ENCODE measurements at places on chromosomes 16 and 17.
A peak's percentile ranks its signal among the peaks of the same experiment; 100 is the strongest.

- H3K36me3 ChIP-seq, result no peaks in the 10 kb centered on the region
- no peak for DNase-seq
- H3K27me3 ChIP-seq, result no peaks in the 10 kb centered on the region
- no peak overlapping the region for H3K27ac ChIP-seq
- H3K4me3 ChIP-seq, result no peak overlapping the region
- no peaks in the 10 kb centered on the region for H3K4me1 ChIP-seq
Observed at GRCh38 chr16:52680993-52681392, 134.1 kb upstream of the TOX3 start.

DNA sequence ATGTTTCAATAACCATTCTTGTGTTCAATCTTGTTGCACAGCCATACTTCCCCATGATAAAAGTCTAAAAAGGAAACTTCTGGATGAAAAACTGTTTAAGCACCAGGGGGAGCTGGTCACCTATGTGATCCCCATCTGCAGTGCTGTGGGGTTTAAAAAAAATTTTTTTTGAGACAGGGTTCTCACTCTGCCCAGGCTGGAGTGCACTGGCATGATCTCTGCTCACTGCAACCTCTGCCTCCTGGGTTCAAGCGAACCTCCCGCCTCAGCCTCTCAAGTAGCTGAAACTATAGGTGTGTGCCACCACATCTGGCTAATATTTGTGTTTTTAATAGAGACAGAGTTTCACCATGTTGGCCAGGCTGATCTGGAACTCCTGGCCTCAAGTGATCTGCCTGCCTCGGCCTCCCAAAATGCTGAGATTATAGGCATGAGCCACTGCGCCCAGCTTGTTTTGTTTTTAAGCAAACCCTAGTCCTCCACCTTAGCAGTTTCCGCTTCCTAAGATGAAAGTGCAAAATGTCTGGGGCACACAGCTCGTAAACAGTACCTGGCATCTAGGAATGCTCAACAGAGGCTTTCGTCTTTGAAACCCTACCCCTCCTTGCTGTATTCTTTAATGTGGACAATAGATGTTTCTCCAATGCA, 25.4 kb downstream of the DNAJA2 start:
- H3K4me3 ChIP-seq, result no peak overlapping the region
- H3K4me1 ChIP-seq, result no peaks in the 10 kb centered on the region
- no peak overlapping the region for H3K27ac ChIP-seq
- no peaks in the 10 kb centered on the region for H3K36me3 ChIP-seq
- no peaks in the 10 kb centered on the region for H3K27me3 ChIP-seq
- DNase-seq, result peak; percentile 59

DNA sequence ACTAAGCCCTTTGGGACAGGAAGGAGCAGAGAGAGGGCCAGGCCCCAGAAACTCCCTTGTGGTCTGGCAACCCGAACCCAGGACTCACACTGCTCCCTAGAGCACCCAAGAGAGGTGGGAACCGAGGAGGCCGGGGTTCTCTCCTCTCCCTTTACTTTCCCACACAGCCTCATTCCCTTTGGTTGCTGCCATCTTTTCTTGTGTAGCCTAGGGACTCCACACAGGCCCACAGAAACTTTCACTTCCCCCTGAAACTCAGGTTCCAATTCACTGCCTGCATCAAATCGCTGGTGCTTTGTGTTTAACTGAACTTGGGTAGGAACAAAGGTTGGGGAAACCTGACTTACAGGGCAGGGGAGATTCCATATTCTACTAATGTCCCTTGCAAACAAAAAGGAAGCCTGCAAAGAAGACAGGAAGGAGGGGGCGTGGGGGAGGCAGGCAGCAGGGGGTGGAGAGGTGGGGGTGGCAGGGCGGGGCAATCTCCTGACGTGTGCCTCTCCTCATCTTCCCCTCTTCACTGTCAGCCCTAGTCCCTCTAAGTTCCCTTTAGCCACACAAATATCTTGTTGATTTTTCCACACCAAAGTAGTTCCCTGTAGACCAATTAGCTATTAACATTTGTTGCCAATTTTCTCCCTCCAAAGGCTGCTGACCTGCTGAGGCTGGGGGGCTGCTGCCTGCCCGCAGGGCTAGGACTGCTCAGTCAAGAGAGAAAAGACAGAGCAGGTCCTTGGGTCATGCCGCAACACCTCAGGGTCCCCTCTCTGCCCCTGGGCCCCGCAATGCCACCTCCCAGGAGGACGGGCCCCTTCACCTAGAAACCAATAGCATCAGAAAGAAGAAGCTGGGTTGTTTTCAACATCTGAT, 8.0 kb downstream of the ST3GAL2 start:
- no peaks in the 10 kb centered on the region for H3K27me3 ChIP-seq
- H3K36me3 ChIP-seq, result peaks cover 4% of the 10 kb centered on the region
- H3K27ac ChIP-seq, result no peak overlapping the region
- DNase-seq, result no peak

- no peak overlapping the region for H3K27ac ChIP-seq
- H3K4me1 ChIP-seq, result no peaks in the 10 kb centered on the region
- peaks cover 7% of the 10 kb centered on the region for H3K27me3 ChIP-seq
- H3K4me3 ChIP-seq, result no peak overlapping the region
- H3K36me3 ChIP-seq, result no peaks in the 10 kb centered on the region
Observed at GRCh38 chr16:71421911-71422310, 19.9 kb downstream of the TLE7 start.

GRCh38 chr17:67481808-67482207, 104.7 kb downstream of the PITPNC1 start:
- H3K27me3 ChIP-seq, result no peaks in the 10 kb centered on the region
- H3K4me1 ChIP-seq, result peaks cover 7% of the 10 kb centered on the region
- H3K36me3 ChIP-seq, result no peaks in the 10 kb centered on the region
- DNase-seq, result peak; percentile 37
- H3K4me3 ChIP-seq, result no peak overlapping the region

DNA sequence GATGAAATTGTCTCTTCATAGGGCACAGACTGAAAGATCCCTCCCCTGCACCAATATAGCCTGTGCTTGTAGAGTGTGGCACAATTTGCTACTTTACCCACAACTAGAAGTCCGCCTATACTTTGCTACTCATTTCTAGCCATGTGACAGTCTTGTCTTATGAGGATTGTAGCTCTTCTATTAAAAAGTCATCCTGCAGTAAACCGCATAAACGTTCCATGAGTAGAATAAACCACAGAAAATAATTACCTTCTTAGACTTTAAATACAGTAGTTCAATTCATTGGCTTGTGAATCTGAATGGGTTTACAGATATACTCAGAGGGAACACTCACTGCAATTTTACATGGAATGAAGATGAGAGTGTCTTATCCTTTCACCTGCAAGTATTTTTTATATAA, 4.4 kb downstream of the KRT27 start:
- no peaks in the 10 kb centered on the region for H3K4me1 ChIP-seq
- no peak for DNase-seq
- no peak overlapping the region for H3K27ac ChIP-seq
- no peak overlapping the region for H3K4me3 ChIP-seq
- no peaks in the 10 kb centered on the region for H3K36me3 ChIP-seq

DNA sequence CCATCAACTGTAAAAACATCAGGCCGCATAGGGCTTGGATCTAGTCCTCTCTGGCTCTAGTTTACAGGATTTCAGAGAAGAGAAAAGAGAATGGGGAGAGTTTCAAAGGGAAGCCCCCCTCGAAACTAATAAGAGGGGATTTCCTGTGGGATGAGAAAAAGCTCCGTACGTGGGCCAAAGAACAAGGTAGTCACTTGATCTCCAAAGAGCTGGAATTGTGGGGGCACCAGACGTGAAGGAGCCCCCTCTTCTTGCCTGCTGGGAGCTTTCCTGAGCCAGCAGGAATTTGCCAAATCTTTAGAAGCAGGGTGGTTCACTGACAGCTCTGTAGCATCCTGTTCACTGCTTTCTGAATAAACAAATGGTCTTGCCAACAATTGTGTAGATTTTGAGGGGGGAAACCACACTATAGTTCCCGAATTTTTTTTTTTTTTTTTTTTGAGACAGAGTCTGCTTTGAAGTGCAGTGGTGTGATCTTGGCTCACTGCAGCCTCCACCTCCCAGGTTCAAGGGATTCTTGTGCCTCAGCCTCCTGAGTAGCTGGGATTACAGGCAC, 7.0 kb upstream of the TMIGD1 start:
- no peak for DNase-seq
- H3K27me3 ChIP-seq, result no peaks in the 10 kb centered on the region
- peaks cover 2% of the 10 kb centered on the region for H3K4me1 ChIP-seq
- H3K36me3 ChIP-seq, result no peaks in the 10 kb centered on the region

DNA sequence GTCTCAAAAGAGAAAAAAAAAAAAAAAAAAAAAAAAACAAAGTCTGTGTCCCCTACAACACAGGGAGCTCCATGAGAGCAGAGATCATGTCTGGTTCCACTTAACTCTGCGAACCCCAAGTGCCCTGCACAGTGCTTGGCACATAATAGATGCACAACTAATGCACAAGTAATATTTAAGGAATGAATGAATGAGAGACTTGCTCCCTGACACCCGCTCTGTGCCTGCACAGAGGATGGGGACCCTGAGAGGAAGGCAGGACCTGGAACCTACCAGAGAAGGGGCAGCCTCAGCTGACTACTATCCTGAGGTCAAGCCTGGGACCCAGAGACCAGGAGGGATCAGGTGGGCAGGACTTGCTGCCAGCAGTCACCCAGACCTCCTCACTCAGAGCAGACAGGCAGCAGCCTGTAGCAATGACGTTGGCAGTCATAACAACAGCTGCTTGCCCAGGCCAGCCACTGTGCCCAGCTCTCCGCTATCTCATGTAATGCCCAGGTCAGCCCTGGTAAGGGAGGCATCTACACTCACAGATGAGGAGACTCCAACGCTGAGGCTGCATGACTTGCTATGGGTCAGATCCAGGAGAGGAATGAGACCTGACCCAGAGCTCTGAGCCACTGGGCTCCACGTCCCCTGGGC, 2.9 kb downstream of the MYO15A start:
- H3K4me3 ChIP-seq, result no peak overlapping the region
- no peak overlapping the region for H3K27ac ChIP-seq
- no peaks in the 10 kb centered on the region for H3K4me1 ChIP-seq
- H3K27me3 ChIP-seq, result peaks cover 4% of the 10 kb centered on the region

Measured in fibroblast of lung (primary cell).